ENCODE measurements at places on chromosomes 12 and 14.

DNA sequence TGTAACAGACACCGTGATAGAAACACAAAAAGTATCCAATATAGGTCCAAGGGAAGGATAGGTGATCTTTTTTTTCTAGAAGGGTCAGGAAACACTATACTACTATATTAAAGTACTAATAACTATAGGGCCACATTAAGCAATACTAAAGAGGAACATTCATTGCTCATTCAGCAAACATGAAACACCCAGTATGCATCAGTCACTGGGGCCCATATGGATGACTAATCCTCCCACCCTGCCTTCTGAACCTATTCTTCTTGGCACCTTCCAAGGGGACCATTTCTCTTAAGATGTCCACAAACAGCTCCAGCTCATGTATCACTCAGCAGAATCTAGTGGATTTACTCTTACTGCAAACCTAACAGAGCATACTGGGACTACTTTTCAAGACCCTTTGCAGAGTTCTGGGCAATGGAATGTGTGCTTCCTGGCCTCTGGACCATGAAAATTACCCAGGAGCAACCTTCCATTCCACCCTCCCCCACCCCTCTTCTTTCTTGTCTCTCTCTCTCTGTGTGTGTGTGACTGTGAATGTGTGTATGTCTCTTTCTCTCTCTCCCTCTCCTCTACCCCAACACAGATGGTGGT lies 187.9 kb downstream of the EPS8 start:
- DNase-seq, result no peak

GRCh38 chr14:100130521-100130920 lies 28.9 kb downstream of the DEGS2 start:
- no peak for DNase-seq

- no peak for DNase-seq
These were observed 74.9 kb downstream of the PPP2R5E start for GRCh38 chr14:63468294-63468693.

GRCh38 chr14:59482541-59483331 lies 1.5 kb downstream of the L3HYPDH start:
- no peak for DNase-seq

GRCh38 chr12:51675071-51675803 lies 84.2 kb downstream of the SCN8A start:
- DNase-seq, result no peak

GRCh38 chr12:32970465-32971110 lies 74.0 kb upstream of the PKP2 start:
- no peak for DNase-seq

- no peak for DNase-seq
These were observed 72.9 kb upstream of the ELK3 start for GRCh38 chr12:96121271-96121711.

GRCh38 chr14:99951085-99951484 lies 114.1 kb upstream of the EVL start:
- no peak for DNase-seq

GRCh38 chr12:102955926-102956737 lies 1.3 kb upstream of the ASCL1 start:
- DNase-seq, result no peak

- DNase-seq, result no peak
These were observed 8.8 kb downstream of the USP15 start for GRCh38 chr12:62268956-62269355.

All from vagina (tissue), 2 donors.